ENCODE measurements at places on chromosomes 5 and 9.
A peak's percentile ranks its signal among the peaks of the same experiment; 100 is the strongest.

GRCh38 chr5:61467766-61468482 lies 135.9 kb downstream of the ZSWIM6 start:
- no peak for DNase-seq

DNA sequence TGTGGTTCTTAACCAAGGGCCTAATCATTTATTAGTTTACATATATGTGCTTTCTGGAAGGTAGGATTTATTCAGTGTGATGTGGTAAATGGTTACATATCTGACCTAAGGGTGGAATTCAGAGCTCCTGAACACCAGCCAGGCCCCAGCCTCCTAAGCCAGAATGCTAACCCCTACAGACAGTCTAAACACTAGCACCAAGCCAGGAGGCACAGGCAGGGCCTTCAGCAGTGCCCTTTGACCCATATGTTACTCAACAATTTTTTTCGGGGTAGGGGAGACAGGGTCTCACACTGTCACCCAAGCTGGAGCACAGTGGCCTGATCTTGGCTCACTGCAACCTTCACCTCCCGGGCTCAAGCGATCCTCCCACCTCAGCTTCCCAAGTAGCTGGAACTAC lies 40.3 kb downstream of the PRKACG start:
- no peak for DNase-seq

DNA sequence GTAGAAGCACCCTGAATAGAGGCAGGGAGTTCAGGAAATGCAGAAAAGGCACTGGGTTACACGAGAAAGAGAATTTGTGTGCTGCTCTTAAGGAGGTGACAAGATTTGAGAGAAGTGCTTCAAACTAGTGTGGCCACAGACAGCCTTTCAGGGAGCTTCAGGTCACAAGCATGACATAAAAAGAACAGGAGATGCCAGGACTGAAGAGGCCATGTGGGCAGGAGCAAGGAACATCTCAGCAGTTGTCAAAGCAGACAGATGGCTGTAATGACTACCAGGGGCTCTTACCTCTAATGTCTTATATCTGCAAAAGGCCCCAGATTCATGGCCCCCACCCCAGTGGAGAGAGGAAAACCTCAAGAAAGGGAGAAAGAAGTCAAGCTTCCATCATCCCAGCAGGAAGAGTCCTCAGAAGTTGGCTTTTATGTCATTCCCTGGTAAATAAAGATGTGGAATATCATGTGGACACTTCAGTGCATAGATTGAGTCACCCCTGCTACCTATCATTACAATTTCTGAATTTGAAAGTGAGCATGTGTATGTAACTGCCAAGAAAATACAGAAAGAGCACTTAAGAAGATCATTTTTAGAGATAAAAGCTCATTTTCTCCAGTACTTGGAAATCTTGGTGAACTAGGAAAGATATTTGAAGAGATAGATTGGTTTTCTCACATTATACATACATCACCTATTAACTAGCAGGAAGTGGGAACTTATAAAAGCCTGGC lies 214.4 kb upstream of the RORB start:
- no peak for DNase-seq

- no peak for DNase-seq
These were observed 2.5 kb upstream of the HNRNPAB start for GRCh38 chr5:178201927-178202235.

DNA sequence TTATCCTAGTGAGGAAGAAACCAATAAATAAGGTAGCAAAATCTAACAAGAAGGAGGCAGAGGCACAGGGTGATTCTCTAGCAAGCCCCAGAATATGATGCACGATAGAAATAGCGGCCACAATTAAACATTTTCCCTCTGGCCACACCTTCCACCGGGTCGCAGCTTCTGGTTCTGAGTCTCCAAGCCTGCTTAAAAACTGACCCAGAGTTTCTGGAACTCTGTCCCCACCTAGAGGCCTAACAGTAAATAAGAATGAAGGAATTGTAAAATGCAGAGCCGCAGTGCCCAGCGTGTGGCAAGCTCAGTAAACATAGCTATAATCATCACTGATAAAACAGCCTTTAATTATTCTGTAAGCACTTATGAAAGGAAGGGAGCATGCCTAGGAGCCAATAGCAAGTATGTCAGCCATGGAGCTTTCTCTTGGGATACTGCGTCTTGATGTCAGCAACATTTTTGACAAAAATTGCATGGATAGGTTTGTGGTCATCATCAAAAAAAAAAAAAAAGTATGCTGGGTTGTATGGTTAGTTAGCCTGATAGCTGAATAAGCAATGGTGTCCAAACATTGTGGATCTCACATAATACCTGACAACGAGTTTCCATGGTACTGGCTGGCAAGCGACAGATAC lies 465.5 kb downstream of the DNAH5 start:
- peak; percentile 65 for DNase-seq

DNA sequence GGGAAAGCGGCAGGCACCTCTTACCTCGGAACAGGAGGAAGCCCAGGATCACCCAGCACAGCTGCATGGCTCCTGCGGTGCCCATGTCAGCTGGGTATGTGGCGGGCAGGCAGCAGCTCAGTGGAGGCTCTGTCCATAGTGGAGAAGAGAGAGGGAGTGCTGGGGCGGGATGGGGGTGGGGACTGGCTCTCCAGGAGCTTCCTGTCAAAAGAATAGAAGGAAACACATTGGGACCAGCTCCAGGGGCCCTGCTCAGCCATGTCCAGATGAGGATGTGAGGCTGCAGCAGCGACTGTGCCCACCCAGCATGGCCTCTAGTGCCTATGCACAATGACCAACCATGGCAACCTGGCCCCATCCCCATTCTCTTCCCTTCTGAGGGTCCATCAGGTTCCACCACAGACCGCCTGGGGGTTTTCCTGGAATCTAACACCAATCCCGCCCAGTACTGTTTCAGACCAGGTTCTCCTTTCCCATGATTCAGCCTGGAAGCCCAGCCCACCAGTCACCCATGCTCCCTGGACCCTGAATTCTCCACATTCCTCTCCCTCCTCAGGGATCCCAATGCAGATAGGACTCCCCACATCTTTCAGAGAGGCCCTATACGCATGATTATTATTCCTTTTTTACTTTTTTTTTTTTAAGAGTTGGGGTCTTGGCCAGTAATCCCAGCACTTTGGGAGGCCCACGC lies at the start of gene ECSCR:
Gene ECSCR (minus strand): TSS at position 158 of the 691 bp plus-strand sequence. CDS start 73 bp downstream, at position 85.
- DNase-seq = no peak

- no peak for DNase-seq
These were observed 21.8 kb downstream of the GLT6D1 start for GRCh38 chr9:135617538-135617900.

- DNase-seq = no peak
These were observed 69.6 kb upstream of the TAF1L start for GRCh38 chr9:32705059-32705458.

GRCh38 chr5:10518347-10518746 lies 45.5 kb upstream of the ANKRD33B start:
- no peak for DNase-seq

- DNase-seq = no peak
These were observed 4.7 kb downstream of the SYNPO start for GRCh38 chr5:150645070-150645700.

DNA sequence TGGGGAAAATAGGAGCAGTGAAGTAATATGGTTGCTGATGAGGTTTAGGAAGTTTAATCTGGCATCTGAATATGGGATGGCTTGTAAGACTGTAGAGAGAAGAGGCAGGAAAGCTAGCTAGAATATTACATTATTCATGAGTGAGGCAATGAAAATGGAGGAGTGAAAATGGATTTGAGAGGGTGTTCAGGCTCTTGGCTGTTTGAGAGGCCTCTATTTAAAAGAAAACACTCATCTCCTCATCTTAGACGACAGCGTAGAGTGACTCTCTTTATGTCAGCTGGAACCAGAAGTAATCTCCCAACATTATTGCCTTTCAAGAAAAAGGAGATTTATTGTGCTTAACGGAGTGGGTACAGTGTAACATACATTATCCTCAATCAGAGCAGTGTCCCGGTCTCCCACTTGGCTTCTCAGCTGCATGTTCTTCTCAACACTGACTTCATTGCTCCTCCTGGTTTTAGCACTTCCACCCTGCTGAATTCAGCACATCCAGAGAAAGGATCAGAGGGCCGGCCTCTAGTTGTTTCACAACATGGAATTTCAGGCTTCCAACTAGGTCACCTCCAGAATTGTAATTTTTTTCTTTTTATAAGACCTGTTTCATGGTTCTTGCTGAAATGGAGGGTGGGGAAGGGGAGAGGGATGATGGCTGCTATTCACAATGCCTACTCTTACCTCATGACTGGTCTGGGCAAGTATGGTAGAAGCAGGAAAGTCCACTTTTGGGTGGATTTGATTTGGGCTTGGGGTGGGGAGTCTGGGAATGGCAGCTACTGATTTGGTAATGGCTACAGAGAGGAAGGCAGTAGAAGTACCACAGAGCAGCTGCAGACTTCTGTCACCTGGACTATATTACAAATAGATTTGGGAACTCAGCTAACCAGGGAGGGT lies 52.9 kb upstream of the KIAA1958 start:
- DNase-seq = no peak

DNA sequence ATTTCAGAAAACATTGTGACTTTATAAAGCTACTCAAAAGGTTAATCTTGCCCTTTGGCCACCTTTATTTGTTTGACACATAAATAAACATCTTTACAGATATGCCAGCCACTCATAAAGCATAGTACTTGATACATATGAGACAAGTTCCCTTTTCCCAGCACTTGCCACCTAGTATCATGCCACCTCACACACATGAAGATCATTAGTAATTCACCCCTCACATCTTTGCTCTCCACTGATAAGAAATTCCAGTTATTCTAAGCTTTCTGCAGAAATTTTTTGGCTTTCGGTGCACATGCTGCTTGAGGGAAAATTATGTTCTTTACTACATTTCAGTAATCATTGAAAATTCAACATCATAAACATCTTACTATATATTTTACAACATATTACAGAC lies 59.1 kb downstream of the DEPDC1B start:
- no peak for DNase-seq

DNA sequence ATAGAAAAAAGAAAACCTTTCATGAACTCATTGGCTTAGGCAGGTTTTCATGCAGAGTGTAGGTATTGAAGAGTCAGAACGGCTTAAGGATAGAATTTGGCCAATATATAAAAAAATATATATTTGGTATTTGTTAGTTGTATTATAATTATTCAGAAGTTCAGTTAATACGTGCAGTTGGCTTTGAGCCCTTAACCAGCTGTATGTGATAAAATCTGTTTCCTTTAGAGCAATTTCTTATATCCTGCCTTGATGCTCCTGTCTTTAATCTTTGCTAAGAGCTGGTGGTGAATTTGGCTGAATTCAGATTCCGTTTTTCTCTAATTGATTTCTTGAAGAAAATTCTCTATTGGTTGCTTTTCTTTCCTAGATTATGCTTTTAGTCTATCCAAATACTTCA lies 3.7 kb downstream of the ANXA1 start:
- DNase-seq = no peak

DNA sequence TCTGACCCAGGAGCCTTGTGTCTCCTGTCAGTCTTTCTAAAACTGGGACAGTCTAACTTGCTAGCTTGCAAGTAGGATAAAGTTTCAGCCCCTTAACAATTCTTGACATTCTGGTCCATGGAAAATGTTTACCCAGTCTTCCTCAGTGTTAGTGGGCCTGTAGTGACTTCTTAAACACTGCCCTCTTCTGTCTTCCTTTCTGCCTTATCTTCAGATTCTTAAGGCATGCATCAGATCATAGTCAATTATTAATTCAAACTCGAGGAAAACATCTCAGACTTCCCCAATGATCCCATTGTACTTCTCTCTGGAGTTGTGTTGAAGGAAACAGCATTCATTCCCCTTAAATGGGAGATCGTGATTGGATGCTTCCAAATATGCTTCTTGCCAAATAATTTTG lies 1199.8 kb downstream of the DTWD2 start:
- DNase-seq = no peak
